ENCODE measurements at places on chromosomes 16 and 17.

DNA sequence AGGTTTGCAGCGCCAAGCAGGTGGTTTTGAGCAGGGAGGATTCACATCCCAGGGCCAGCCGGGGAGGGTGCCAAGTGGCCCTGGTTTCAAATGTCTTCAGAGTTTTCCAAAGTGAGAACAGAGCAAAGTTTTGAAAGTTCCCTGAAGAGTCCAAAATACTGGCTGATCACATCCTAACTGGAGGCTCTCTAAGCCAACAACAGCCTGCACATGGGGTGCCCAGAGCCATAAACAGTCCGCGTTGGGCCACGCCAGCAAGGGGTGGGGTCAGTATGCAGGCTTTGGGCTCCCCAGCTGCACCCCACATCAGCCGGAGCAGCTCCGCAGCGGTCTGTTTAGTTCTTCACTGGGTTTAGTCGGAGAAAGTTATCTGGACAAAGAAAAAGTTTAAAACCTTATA lies 150.9 kb downstream of the C16orf95 start:
- no peak for DNase-seq

DNA sequence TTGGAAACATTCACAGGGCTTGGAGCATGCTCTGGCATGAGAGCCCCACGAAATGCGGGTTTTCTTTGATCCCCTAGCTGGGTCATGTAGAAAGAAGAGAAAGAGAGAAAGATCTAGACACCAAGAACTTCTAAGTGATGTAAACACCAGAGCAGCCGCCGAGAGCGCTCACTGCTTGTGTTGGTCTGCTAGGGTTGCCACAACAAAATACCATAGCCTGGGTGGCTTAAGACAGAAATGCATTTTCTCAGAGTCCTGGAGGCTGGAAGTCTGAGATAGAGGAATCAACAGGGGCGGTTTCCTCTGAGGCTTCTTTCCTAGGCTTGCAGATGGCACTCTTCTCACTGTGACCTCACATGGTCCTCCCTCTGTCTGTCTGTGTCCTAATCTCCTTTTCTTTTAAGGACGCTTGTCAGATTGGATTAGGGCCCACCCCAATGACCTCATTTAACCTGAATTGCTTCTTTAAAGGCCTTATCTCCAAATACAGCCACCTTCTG lies 139.5 kb downstream of the CYLD start:
- DNase-seq: no peak

- DNase-seq: no peak
These were observed 211.7 kb downstream of the XYLT1 start for GRCh38 chr16:17258848-17259713.

DNA sequence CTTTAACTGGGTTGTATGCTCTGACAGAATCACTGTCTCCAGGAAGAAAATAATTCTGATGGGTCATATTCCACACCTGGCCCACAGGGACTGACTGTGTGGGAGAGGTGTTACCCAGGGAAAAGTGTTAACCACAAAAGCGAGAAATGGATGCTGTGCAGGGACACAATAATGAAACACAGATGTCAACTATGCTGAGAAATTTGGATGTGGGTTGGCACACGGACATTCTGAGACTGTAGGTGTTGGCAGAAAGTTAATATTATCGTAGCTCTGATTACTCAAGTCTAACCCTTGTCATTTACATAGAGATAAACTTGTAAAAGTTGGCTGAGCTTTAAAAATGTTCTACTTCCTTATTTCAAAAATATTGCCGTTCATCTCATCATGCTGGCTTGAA lies 19.6 kb downstream of the TMC5 start:
- DNase-seq: no peak
